ENCODE measurements at places on chromosomes 16 and 17. TPM values are rescaled to one million over a fixed set of nuclear protein-coding genes. Genes with fewer than 3 reads are reported as not detected.

The TMEM235 gene
- total RNA-seq = not detected

The FOXN1 gene
- not detected for total RNA-seq

The PLXDC1 gene
- 15.2 TPM for total RNA-seq

The DNAAF1 gene
- total RNA-seq = 0.49 TPM

The SCNN1B gene
- not detected for total RNA-seq

The ABCA10 gene
- 5.0 TPM for total RNA-seq

The TBC1D3G gene
- total RNA-seq = not detected

The PTX4 gene
- 0.16 TPM for total RNA-seq

The THUMPD1 gene
- 61.5 TPM for total RNA-seq

The CEP295NL gene
- total RNA-seq = 6.2 TPM

The ATAD5 gene
- total RNA-seq = 0.61 TPM

The FOXJ1 gene
- total RNA-seq = not detected

The PMFBP1 gene
- 0.61 TPM for total RNA-seq

The TEX14 gene
- under 0.01 TPM for total RNA-seq

The GPR142 gene
- not detected for total RNA-seq

The CACNG3 gene
- not detected for total RNA-seq

The ENPP7 gene
- not detected for total RNA-seq

The TCAP gene
- total RNA-seq = 0.36 TPM

The ATP2A3 gene
- total RNA-seq = 0.85 TPM

The HAS3 gene
- 0.49 TPM for total RNA-seq

The MPP2 gene
- 3.4 TPM for total RNA-seq

The CRYM gene
- total RNA-seq = 0.24 TPM

The DOC2B gene
- not detected for total RNA-seq

The TPPP3 gene
- total RNA-seq = 0.97 TPM

The JMJD6 gene
- 27.9 TPM for total RNA-seq

The KRTAP1-5 gene
- total RNA-seq = 1.5 TPM

The HAP1 gene
- under 0.01 TPM for total RNA-seq

The CEMP1 gene
- total RNA-seq = not detected

The KRT40 gene
- total RNA-seq = not detected

The CCT6B gene
- 3.0 TPM for total RNA-seq

The ADAP2 gene
- total RNA-seq = 0.32 TPM

The TIMP2 gene
- 268 TPM for total RNA-seq

The KARS1 gene
- total RNA-seq = 104 TPM

All from hair follicle dermal papilla cell (primary cell).